ENCODE measurements at places on chromosomes 4 and X.

GRCh38 chr4:156767911-156768415, 203.6 kb downstream of the PDGFC start:
- H3K27ac ChIP-seq, result peak overlapping the region; percentile 16
- H3K4me1 ChIP-seq, result no peaks in the 10 kb centered on the region
- no peaks in the 10 kb centered on the region for H3K36me3 ChIP-seq
- H3K27me3 ChIP-seq, result no peaks in the 10 kb centered on the region
- no peak for DNase-seq

GRCh38 chr4:8016527-8016926, 76.9 kb upstream of the AFAP1 start:
- H3K36me3 ChIP-seq, result no peaks in the 10 kb centered on the region
- no peak overlapping the region for H3K27ac ChIP-seq
- no peaks in the 10 kb centered on the region for H3K4me1 ChIP-seq
- no peak for DNase-seq
- H3K4me3 ChIP-seq, result no peak overlapping the region

- no peaks in the 10 kb centered on the region for H3K27me3 ChIP-seq
- H3K4me3 ChIP-seq, result no peak overlapping the region
- H3K4me1 ChIP-seq, result no peaks in the 10 kb centered on the region
Measured at GRCh38 chr4:105215609-105216313, 69.1 kb downstream of the TET2 start.

GRCh38 chr4:182250446-182250845, 7.2 kb downstream of the TENM3 start:
- no peak for DNase-seq
- no peaks in the 10 kb centered on the region for H3K27me3 ChIP-seq
- H3K36me3 ChIP-seq, result no peaks in the 10 kb centered on the region
- no peak overlapping the region for H3K27ac ChIP-seq

DNA sequence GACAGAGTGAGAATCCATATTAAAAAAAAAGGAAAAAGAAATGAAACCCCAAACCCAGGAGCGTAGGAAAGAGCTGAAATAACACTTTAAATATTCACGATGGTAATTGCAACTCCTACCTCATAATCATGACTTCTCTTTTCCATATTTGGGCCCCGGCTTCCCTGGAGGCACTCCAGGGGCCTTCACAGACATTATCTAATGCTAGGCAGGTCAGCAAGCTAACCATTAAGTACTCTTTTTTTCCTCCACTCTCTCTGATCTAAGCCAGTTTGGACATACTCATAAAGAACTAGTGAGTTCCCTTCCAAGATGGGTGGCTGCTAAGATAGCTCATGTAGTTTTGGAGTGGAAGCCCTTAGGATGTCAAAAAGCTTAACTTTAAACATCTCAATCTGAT, 83.2 kb downstream of the SH3KBP1 start:
- H3K4me3 ChIP-seq, result no peak overlapping the region
- H3K4me1 ChIP-seq, result no peaks in the 10 kb centered on the region
- no peak for DNase-seq
- H3K27ac ChIP-seq, result no peak overlapping the region

GRCh38 chrX:7143941-7144525, 3.5 kb upstream of the STS start:
- no peak overlapping the region for H3K27ac ChIP-seq
- no peak overlapping the region for H3K4me3 ChIP-seq
- no peaks in the 10 kb centered on the region for H3K4me1 ChIP-seq
- no peaks in the 10 kb centered on the region for H3K27me3 ChIP-seq

- H3K4me3 ChIP-seq, result no peak overlapping the region
- H3K27ac ChIP-seq, result no peak overlapping the region
- no peaks in the 10 kb centered on the region for H3K27me3 ChIP-seq
- no peaks in the 10 kb centered on the region for H3K4me1 ChIP-seq
Measured at GRCh38 chrX:119948381-119948780, 4.8 kb upstream of the NKAP start.

DNA sequence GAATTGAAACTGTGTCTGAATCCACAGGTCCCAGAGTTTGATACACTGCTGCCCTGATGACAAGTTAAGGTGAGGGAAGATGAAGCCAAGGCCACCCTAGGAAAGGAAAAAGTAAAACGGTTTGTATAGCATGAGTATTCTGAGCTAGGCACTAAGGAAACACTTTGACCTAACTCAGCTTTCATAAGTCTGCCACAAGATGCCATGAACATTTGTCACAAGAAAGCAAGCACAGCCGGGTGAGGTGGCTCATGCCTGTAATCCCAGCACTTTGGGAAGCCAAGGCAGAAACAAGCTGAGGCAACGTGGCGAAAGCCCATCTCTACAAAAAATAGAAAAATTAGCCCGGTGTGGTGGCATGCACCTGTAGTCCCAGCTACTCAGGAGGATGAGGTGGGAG, 34.2 kb downstream of the ELOVL6 start:
- H3K27ac ChIP-seq, result no peak overlapping the region
- no peaks in the 10 kb centered on the region for H3K27me3 ChIP-seq
- no peak for DNase-seq
- no peaks in the 10 kb centered on the region for H3K36me3 ChIP-seq
- no peaks in the 10 kb centered on the region for H3K4me1 ChIP-seq
- H3K4me3 ChIP-seq, result no peak overlapping the region

DNA sequence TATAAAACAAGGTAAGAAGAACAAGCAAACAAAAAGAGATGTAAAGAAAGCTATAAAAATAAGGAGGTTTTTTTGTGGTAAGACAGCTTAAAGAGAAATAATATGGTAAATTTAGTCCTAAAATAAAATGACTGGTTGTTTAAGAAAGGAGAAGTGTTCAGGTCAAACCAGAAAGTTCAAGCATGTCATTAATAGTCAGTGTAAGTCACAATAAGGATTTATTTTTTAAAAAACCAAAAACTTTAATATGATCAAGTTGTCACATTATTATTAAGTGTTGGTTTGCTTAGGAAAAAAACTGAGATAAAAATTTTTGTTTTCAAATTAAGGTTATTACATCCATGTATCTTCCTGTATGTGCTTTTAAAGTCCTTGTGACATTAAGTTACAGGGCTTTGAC, 19.1 kb downstream of the ASIC5 start:
- no peak overlapping the region for H3K27ac ChIP-seq
- H3K27me3 ChIP-seq, result no peaks in the 10 kb centered on the region
- no peak overlapping the region for H3K4me3 ChIP-seq
- H3K4me1 ChIP-seq, result no peaks in the 10 kb centered on the region
- DNase-seq, result no peak
- H3K36me3 ChIP-seq, result no peaks in the 10 kb centered on the region

GRCh38 chr4:78057135-78057599, at the start of gene FRAS1:
Gene FRAS1 (plus strand): TSS chr4:78057323. CDS start chr4:78058010, 687 bp downstream.
- H3K4me3 ChIP-seq, result peak within 1 kb of the TSS; percentile 56
- no peaks in the 10 kb centered on the region for H3K4me1 ChIP-seq
- DNase-seq, result no peak
- peak within 1 kb of the TSS; percentile 83 for H3K27ac ChIP-seq

DNA sequence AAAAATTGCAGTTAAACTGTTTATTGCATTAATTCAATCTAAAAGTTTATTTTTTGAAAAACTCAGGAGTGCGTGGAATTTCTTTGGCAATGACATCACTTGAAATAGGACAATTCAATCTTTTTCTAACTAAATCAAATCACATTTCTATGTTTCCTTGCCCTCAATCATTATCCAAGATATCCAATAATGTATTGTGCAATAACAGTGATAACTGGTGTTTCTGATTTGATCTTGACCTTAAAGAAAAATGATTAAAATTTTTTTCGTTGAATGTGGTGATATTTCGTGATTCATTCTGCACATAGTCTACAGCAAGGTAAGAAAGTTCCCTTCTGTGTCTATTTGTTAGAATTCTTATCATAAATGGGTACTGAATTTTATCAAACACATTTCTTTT, 163.2 kb downstream of the SPCS3 start:
- H3K27me3 ChIP-seq, result no peaks in the 10 kb centered on the region
- no peaks in the 10 kb centered on the region for H3K4me1 ChIP-seq
- no peak overlapping the region for H3K27ac ChIP-seq
- no peak overlapping the region for H3K4me3 ChIP-seq
- no peaks in the 10 kb centered on the region for H3K36me3 ChIP-seq

DNA sequence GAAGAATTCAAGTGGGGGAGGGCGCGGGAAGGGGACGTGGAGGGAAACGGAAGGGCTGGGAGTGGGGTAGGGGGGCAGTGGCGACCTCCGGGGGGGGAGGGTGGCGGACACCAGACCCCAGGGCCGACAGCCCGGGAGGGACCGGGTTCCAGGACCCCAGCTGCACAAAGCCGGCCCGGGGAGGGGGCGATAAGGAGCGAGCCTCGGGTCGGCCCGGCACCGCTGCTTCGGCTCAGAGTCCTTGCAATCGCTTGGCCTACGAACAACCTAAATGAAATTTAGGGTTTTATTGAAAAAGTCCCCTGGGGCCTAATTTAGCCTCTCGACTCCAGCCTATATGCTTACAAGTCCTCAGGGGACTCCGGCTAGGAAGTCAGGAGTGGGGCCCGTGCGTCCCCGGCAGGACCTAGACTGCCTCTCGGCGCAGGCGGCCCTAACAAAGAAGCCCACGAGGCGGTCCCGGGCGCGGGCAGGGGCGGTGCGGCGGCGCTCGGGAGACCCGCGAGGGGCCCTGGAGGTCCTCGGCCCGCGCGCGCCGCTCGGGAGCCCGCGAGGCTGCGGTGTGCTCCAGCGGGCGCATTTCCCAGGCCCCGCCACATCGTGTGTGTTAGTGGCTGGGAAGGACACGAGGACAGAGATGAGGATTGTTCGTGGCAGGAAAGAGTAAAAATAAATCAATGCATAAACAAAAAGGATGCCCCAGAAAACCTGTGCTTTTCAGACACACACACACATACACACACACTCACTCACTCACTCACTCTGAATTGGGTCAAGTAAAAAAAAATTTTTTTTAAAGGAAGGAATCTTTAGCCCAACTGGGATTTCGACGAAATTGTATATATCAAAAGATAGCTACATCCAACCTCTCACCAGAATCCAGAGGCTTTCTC, 70.0 kb downstream of the MGST2 start:
- no peak for DNase-seq
- H3K4me1 ChIP-seq, result peaks cover under 1% of the 10 kb centered on the region
- H3K4me3 ChIP-seq, result peak overlapping the region; percentile 45
- H3K27me3 ChIP-seq, result no peaks in the 10 kb centered on the region
- H3K36me3 ChIP-seq, result no peaks in the 10 kb centered on the region
- H3K27ac ChIP-seq, result peak overlapping the region; percentile 95

DNA sequence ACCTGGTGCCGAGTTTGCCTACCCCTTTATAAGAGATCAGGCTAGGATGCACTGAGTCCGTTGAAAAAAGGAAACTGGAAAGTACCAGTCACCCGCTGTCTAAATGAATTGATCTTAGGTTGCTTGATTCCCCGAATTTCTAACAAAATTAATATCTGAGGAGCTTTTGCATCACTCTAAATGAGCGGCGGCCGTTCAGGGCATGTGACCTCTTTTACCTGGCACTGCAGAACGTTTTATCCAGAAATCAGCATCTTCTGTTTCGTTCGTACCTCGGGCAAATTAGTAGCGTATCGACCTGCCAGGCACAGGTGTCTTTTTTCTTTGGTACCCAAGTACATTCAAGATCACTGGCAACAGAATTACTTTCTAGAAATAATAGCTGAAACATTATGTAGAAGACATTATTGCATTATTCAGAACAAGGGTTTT, 876 bp downstream of the KLHL2 start:
- H3K27me3 ChIP-seq, result no peaks in the 10 kb centered on the region
- DNase-seq, result no peak
- peak overlapping the region; percentile 93 for H3K27ac ChIP-seq
- H3K4me1 ChIP-seq, result peaks cover 6% of the 10 kb centered on the region
- no peaks in the 10 kb centered on the region for H3K36me3 ChIP-seq

DNA sequence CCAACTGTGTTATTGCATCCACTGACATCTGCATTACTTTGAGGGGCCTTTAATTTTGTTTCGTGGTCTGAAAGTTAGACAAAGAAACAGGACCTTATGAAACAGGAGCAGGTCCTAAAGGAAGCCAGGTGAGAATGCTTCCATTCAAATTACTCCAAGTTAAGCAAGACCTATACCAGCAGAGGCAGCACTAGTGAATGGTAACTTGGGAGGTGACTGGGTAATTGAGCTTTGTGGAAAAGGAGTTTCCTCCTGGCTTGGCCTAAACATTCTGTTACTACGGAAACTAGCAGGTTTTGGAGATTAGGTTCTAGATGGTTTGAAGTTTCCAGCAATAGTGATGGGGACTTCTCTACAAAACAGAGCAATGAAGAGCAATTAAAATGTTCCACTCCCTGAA, 173.5 kb downstream of the NKX6-1 start:
- H3K27ac ChIP-seq, result no peak overlapping the region
- DNase-seq, result no peak
- H3K4me3 ChIP-seq, result no peak overlapping the region

- no peaks in the 10 kb centered on the region for H3K36me3 ChIP-seq
- no peak for DNase-seq
- no peak overlapping the region for H3K27ac ChIP-seq
- H3K4me3 ChIP-seq, result no peak overlapping the region
Measured at GRCh38 chr4:38815885-38816782, 11.5 kb upstream of the TLR1 start.

DNA sequence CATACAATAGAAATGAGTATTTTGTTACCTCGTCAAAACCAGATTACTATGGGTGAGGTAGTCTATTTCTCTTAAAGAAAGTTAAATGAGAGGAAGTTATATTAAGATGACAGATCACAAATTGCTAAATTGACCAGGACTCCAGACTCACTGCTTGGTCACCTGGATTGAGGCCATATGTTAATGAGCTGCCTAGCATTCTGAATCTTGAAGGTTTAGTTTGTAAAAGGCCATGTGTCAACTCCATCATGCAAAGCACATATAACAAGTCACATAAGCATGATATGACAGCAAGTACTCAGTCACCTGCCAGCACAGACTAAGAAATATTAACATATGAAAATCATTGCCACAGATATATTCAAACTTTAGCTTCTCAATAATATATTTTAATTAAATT, 72.6 kb downstream of the EPHA5 start:
- no peak overlapping the region for H3K27ac ChIP-seq
- no peaks in the 10 kb centered on the region for H3K36me3 ChIP-seq
- H3K4me1 ChIP-seq, result no peaks in the 10 kb centered on the region
- no peaks in the 10 kb centered on the region for H3K27me3 ChIP-seq
- DNase-seq, result no peak

- no peak overlapping the region for H3K27ac ChIP-seq
- no peaks in the 10 kb centered on the region for H3K4me1 ChIP-seq
- H3K36me3 ChIP-seq, result no peaks in the 10 kb centered on the region
- H3K4me3 ChIP-seq, result no peak overlapping the region
- DNase-seq, result no peak
Measured at GRCh38 chrX:23482561-23482960, 147.9 kb downstream of the PTCHD1 start.

- DNase-seq, result no peak
- no peaks in the 10 kb centered on the region for H3K36me3 ChIP-seq
- H3K4me3 ChIP-seq, result no peak overlapping the region
- no peaks in the 10 kb centered on the region for H3K27me3 ChIP-seq
- H3K4me1 ChIP-seq, result no peaks in the 10 kb centered on the region
Measured at GRCh38 chr4:85556283-85556682, 81.3 kb downstream of the ARHGAP24 start.

DNA sequence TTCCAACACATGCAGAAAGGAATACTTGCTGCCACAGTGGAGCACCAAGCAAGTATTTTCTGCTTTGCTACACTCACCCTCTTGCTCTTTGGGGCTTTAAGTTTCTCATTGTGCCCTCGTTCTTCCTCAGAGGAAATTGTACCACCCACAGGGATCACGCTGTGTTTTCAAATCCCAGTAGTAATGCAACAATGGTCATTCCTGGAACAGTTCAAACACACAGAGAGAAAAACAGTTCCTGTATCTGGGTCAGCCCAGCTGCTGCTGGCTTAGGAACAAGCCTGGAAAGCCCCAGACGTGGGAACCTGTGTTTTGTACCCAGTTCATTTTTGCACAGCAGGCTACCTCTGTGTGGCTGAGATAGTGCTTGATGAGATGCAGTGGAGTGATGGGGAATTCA, 907.8 kb downstream of the STPG2 start:
- no peaks in the 10 kb centered on the region for H3K27me3 ChIP-seq
- no peak overlapping the region for H3K27ac ChIP-seq
- no peak for DNase-seq
- H3K36me3 ChIP-seq, result no peaks in the 10 kb centered on the region
- no peaks in the 10 kb centered on the region for H3K4me1 ChIP-seq
- H3K4me3 ChIP-seq, result no peak overlapping the region
